ENCODE measurements at places on chromosomes 1 and 21. TPM values are rescaled to one million over a fixed set of nuclear protein-coding genes. Genes with fewer than 3 reads are reported as not detected.

The RHBDL2 gene
- total RNA-seq: not detected

The KLF17 gene
- not detected for total RNA-seq

The KRTAP12-2 gene
- not detected for total RNA-seq

The PDZK1 gene
- total RNA-seq: not detected

The GCSAML gene
- total RNA-seq: not detected

The MCOLN2 gene
- not detected for total RNA-seq

The TEX38 gene
- not detected for total RNA-seq

The FNDC10 gene
- 0.15 TPM for total RNA-seq
